ENCODE measurements at places on chromosomes 7 and 10.
A peak's percentile ranks its signal among the peaks of the same experiment; 100 is the strongest.

- peak; percentile 65 for DNase-seq
Observed at GRCh38 chr10:124647421-124648130, 96.6 kb downstream of the FAM53B start.

- DNase-seq: no peak
Observed at GRCh38 chr7:3386423-3387190, 85.6 kb downstream of the SDK1 start.

- DNase-seq: no peak
Observed at GRCh38 chr7:75737856-75738603, 711 bp downstream of the HIP1 start.

DNA sequence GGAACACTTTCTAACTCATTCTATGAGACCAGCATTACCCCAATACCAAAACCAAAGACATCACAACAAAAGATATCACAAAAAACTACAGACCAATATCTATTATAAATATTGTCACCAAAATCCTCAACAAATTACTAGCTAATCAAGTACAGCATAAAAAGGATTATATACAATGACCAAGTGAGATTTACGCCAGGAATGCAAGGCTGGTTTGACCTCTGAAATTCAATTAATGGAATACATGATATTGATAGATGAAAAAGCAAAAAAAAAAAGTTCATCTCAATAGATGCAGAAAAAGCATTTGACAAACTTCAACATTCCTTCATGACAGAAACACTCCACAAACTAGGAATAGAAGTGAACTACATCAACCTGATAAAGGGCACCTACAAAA is 175.3 kb downstream of the LCOR start:
- no peak for DNase-seq

DNA sequence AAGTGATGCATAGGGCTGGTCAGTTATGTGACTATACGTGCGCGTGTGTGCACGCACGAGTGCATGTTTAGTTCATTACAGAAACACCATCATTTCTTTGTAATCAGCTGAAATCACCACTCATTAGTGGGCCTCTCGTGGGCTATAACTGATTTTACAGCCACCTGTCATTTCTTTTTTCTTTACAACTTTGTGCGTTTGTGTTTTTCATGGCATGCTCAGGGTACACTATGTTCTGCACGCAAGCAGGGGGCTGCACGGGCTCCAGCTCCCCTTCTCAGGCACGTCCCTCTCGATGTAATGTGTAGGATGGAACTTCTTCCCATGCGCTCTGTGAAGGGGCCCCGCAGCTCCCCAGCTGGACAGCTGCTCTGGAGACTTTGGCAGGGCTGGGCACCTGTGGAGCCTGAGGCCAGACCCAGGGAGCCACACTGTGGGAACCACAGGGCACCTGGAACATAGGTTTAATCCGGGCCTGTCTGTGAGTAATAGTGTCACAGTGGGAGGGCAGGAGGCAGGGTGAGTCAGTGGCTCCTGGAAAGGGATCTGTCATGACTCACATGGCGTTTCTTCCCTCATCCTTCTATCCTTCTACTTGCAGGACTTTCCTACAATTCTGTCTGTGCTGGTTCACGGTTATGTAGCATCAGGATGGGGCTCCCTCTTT is 4.9 kb downstream of the GCK start:
- DNase-seq: no peak

DNA sequence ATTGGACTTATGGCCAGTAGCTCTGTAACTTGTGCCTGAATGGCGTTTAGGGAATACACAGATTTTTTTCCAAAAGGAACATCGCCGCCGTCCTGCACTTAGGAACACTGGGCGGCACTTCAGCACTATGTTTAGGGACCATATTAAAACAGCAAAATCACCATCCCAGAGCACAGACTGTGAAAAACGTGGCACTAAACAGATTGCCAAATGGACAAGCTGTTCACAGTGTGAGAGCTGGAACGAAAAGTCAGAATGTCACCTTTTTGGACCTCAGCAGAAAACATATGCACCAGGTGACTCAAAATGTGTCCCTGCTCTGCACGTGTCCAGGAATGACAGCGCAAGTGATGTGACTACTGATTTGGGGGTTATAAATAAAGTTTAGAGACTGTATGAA is 87.9 kb downstream of the ODAD2 start:
- DNase-seq: no peak

DNA sequence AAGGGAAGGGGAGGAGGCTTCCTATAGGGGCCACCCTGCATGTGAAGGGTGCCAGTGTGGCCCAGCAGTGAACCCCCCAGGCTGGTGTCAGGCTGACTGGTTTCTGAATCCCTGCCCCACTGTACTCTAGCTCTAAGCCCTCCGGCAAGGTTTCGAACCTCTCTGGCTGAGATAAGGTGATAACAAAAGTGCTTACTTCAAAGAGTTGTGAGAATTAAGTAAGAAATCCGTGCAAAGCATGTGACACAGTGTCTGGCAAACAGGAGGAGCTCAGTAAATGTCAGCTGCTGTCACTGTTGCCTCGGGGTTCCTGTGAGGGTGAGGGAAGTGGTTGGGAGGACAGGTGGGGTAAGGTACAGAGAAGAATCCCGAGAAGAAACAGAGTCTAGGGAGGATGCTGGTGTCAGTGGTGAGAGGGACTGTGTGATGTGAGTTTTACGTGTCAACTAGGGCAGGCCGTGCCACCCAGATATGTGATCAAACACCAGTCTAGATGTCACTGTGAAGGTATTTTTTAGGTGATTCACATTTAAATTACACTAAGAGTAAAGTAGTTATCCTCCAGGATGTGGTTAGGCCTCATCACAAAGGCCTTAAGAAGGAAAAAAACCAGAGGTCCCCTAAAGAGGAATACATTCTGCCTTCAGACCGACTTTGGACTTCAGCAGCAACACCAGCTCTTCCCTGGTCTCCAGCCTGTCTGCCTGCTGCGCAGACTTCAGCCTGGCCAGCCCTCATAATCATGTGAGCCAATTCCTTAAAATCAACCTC is 64.4 kb downstream of the BPGM start:
- DNase-seq: no peak

DNA sequence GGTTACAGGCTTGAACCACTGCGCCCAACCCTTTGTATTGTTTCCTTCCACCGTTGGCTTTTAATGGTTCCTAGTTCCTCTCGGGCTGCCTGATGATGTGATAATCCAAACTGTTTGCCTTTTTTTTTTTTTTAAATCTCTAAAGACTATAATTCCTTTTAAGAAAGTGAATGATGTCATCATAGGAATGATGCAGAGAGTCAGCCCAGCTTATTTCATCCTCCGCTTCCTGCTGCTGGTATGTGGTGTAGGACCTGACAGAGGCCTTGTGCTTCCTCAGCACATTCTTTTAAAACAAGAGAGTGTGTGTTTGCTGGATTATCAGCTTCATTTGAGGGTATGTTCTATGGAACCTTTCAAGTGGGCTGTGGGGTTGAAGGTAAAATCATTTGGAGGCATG is 241.4 kb downstream of the LRMDA start:
- no peak for DNase-seq

- no peak for DNase-seq
Observed at GRCh38 chr7:29864656-29865055, 58.3 kb downstream of the WIPF3 start.

- peak; percentile 56 for DNase-seq
Observed at GRCh38 chr7:81361769-81362312, 408.0 kb downstream of the HGF start.

DNA sequence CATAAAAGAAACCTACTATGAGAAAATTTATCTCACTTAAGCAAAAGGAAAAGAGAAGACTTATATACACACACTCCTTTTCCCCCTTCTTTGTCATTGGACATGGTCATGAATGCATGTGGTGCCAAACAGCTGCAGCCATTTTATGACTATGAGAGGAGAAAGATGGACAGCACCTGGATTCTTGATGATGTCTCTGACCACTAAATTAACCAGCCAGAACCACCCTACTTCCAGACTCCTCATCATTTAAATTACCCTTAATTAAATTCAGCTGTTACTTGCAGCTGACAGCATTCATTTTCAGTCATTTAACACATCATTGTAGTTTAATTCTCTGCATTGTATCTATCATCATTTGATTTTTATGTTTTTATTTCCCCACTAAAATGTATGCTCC is 379.0 kb upstream of the HPS1 start:
- no peak for DNase-seq

- no peak for DNase-seq
Observed at GRCh38 chr7:90602303-90602702, 6.2 kb downstream of the CDK14 start.

DNA sequence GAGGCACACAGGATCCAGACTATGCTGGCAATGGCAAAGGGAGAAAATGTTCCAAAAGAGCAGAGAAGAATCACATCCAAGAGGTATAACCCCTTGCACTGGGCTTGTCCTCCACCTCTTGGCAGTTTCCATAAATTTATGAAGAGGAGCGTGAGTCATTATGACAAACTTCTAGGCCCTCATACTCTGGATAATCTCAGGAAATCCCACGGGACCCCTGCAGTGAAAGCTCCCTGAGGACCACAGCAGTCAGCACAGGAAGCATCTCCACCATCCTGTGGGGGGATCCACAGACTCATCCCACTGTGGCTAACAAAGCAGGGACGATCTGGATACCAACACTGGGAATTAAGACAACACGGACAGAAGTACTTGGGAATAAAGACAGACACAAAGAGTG is 30.3 kb upstream of the GPAM start:
- DNase-seq: no peak

DNA sequence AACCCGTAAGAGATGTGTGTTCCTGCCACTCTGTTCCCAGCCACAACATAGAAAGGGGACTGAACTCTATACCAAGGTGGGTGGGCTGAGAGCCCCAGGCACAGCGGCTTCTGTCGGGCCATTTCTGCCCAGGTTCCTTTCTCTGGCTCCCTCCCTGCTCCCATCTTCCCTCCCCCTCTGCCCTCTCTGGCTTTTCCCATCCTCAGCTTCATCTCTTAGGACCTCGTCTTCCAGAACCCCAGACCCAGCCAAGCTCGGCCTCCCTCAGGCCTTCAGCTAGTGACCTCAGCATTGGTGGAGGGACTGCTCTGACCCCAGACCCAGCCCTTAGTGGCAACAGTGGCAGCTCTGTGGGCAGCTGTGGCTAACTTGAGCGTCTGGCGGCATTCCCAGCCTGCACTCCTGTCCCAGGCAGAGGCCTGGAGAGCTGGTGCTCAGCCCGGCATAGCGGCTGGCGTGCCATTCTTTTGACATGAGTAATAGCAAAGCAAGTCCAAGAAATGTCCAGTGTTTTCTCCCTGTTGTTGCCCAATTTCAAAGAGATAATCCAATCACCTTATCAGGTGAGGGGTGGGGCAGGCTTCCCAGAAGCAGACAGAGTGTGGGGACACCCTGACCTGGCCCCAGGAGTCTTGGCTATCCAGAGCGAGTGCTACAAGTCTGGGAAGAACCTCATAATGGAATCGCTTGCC is 15.9 kb downstream of the PTPRE start:
- no peak for DNase-seq

All from MM.1S (cell line).